ENCODE measurements at places on chromosomes 7 and 10.
A peak's percentile ranks its signal among the peaks of the same experiment; 100 is the strongest.

DNA sequence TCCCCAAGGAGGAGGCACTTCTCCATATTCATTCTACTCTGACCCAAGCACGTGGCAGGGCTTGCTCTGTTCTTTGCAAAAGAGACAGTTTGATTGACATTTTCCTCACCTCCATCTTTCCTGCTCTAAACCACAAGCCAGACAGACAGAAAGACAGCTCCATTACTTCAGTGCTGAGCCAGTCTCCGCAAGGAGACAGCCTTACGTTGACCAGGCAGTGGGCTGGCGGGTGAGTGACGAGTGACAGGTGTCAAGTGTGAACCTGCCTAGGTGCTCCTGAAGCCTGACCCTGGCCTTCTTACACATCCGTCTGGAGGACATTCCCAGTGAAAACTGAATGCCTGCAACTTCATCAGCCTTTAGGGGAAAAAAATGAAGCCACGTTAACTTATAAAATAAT lies 314.6 kb downstream of the TNS3 start:
- peaks cover 11% of the 10 kb centered on the region for H3K4me1 ChIP-seq
- peak overlapping the region; percentile 44 for H3K27ac ChIP-seq
- no peak overlapping the region for H3K4me3 ChIP-seq
- DNase-seq, result no peak
- peaks cover 10% of the 10 kb centered on the region for H3K36me3 ChIP-seq
- H3K27me3 ChIP-seq, result no peaks in the 10 kb centered on the region

GRCh38 chr7:117169907-117170306 lies 153.0 kb downstream of the WNT2 start:
- H3K27me3 ChIP-seq, result no peaks in the 10 kb centered on the region
- DNase-seq, result peak; percentile 57
- no peak overlapping the region for H3K27ac ChIP-seq
- H3K36me3 ChIP-seq, result peaks cover 13% of the 10 kb centered on the region
- H3K4me3 ChIP-seq, result no peak overlapping the region

GRCh38 chr7:43242628-43243255 lies 130.3 kb downstream of the HECW1 start:
- DNase-seq, result no peak
- no peak overlapping the region for H3K27ac ChIP-seq
- no peaks in the 10 kb centered on the region for H3K4me1 ChIP-seq
- no peaks in the 10 kb centered on the region for H3K36me3 ChIP-seq
- no peak overlapping the region for H3K4me3 ChIP-seq

DNA sequence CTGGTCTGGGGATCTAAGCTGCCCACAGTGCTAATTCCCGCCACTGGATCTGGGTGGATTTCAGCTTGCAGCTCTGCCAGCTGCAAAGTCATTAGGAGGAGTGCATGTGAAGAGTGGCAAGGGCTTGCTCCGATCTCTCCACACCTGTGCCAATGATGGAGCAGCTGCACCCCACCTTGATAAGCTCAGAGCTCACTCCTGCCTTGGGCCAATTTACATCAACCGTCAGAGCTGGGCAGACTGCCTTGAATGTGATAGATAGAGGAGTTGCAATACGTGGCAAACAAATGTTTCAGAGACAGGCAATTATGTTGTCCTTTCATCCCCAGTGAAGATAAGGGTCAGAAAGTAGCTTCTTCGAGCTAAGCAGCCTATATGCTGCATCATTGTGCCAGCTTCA lies 379.9 kb downstream of the SH2D4B start:
- H3K4me3 ChIP-seq, result no peak overlapping the region
- H3K27me3 ChIP-seq, result peaks cover 55% of the 10 kb centered on the region
- H3K27ac ChIP-seq, result no peak overlapping the region
- DNase-seq, result no peak
- H3K4me1 ChIP-seq, result no peaks in the 10 kb centered on the region
- no peaks in the 10 kb centered on the region for H3K36me3 ChIP-seq

- DNase-seq, result no peak
- no peak overlapping the region for H3K4me3 ChIP-seq
- no peaks in the 10 kb centered on the region for H3K4me1 ChIP-seq
Measured at GRCh38 chr10:25261110-25261509, 86.3 kb downstream of the GPR158 start.

- no peak for DNase-seq
- no peak overlapping the region for H3K27ac ChIP-seq
- no peaks in the 10 kb centered on the region for H3K4me1 ChIP-seq
Measured at GRCh38 chr10:43048301-43049051, 28.4 kb upstream of the RET start.

GRCh38 chr7:11416641-11417458 lies 415.1 kb downstream of the THSD7A start:
- no peak overlapping the region for H3K4me3 ChIP-seq
- no peaks in the 10 kb centered on the region for H3K27me3 ChIP-seq
- H3K36me3 ChIP-seq, result no peaks in the 10 kb centered on the region
- H3K27ac ChIP-seq, result no peak overlapping the region
- no peaks in the 10 kb centered on the region for H3K4me1 ChIP-seq
- DNase-seq, result no peak

Measured in MCF 10A (cell line).